Amniotic stem cell (primary cell): ENCODE measurements at places on chromosomes 4 and X.

DNA sequence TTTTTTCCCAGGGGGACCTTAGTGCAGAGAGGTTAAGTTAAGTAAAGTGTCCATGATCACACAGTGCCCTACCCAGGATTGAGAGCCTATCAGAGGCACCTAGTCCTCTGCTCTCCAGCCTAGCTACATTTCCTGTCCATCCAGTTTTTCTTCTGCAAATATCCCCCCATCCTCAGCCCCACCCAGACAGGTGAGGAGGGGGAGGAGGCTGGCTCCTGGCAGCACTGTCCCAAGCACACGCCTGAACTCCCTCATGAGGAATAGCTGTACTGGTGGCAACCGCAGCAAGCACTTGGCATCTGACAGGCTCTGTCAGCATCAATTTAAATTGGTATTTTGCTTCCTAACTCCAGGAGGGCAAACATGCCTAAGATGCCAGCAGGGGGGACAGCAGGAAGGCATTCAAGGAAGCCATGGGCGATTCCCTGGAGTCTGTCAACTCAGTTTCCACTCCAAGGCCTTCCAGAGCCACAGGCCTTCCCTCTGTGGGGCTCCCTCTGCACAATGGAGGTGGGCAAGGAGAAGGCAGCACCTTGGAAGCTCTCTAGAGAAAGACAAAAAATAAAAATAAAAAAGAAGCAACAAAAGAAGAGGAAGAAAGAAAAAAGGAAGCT lies 6.4 kb upstream of the FRMPD3 start:
- DNase-seq, result no peak

DNA sequence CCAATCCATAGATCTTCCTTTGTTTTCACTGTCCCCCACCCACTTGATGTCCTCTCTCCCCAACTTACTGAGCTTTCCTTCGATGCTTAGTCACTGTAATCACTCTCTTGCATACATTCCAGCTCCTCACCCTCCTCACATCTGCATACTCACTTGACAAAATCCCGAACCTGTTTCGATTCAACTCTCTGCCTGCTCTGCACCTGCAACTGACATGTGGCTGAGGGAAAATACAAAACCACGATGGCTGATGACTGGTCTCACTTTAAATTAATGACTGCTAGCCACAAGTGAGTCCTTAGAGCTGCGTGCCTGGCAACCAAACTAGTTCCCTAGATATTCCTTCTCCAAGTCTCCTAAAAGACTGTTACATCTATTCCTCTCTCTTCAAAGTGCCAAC lies 70.4 kb upstream of the FHL1 start:
- DNase-seq, result no peak

DNA sequence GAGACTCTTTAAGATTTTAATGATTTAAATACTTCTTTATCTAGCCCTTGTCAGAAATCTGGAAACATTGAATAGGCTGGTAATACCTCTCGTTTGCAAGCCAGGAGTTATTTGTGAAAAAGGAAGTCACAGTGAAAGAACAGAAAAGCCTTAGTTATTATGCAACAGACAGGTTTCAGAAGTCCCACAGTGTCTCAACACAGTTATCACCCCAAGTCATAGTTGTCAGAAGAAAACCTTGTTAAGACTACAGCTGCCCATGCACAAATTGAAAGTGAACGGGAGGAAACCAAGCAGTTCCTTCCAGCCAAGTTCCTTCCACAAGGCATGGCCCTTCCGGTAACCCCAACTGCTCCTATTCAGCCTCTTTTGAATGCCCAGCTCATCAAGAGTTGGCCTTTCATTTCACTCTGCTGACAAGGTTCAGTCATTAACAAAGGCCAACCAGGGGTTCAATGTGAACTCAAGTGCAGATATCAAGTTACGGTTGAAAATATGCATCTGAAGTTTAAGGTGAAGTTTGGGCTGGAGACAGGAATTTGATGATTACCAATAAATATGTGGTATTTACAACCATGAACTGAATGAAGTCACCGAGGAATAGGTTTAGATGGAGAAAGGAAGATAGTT lies 15.6 kb downstream of the ALPK1 start:
- DNase-seq, result no peak

GRCh38 chr4:46185766-46186165 lies 61.9 kb upstream of the GABRG1 start:
- DNase-seq, result no peak

GRCh38 chr4:55939421-55939820 lies 9.3 kb upstream of the CEP135 start:
- DNase-seq, result no peak

- no peak for DNase-seq
Observed at GRCh38 chr4:985123-985830, 1.6 kb upstream of the IDUA start.

GRCh38 chr4:26015133-26015651 lies 101.2 kb downstream of the SMIM20 start:
- peak; percentile 85 for DNase-seq

DNA sequence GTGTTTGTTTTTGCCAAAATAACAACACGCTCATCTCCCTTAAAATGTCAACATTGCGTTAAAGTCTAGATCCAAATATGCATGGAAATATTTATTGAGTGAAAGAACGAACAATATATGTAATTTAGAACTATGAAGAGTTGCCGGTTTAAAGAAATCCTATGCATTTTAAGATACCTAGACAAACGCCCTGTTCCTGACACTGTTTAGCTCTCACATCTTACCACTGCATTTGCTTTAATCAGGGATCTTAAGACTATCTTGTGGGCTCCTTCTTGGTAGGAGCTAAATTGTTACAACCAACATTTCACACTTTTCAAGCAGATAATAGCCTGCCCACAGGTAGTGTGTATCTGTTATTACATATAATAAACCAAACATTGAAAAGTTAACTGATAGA lies 96.6 kb upstream of the RPS6KA3 start:
- DNase-seq, result no peak

- no peak for DNase-seq
Observed at GRCh38 chr4:3291969-3292570, 751 bp upstream of the RGS12 start.

- DNase-seq, result no peak
Observed at GRCh38 chr4:173237152-173237551, 68.5 kb downstream of the GALNT7 start.
